Tibial nerve (tissue), 4 donors: ENCODE measurements at places on chromosomes 7 and 10. TPM values are rescaled to one million over a fixed set of nuclear protein-coding genes. Genes with fewer than 3 reads are reported as not detected.
A peak's percentile ranks its signal among the peaks of the same experiment; 100 is the strongest.

Gene CEP55
- not detected for total RNA-seq

DNA sequence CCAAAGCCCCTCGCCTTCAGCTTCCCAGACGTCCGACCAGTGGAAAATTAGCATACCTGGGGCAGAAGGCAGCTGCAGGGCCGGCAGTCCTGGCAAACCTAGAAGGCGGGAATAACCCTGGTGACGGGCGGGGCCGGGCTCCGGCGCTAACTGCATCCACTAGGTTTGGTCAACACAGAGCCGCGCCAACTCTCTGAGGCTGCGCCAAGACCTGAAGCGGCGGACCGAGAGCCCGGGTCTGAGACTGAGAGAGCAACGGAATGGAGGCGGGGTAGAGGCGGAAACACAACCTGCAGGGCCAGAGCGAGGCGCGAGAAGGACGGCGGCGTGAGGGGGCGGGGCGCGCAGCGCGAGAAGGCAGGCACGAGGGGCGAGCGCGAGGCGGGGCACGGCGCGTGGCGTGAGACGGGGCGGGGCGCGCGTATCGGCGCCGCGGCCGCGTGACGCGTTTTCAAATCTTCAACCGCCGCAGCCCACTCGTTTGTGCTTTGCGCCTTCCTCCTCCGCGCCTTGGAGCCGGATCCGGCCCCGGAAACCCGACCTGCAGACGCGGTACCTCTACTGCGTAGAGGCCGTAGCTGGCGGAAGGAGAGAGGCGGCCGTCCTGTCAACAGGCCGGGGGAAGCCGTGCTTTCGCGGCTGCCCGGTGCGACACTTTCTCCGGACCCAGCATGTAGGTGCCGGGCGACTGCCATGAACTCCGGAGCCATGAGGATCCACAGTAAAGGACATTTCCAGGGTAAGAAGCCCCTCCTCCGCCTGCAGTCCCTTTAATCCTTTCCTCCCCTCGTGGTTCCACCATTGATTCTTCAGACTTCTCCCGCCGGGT, at the start of the genes DBF4 and SLC25A40:
TSS of gene DBF4 (plus strand) at position 454 of the 829 bp plus-strand sequence. CDS start at position 694, 240 bp downstream.
TSS of gene SLC25A40 (minus strand) at position 321 of the 829 bp plus-strand sequence. CDS start 17,633 bp downstream, outside the sequence.
- H3K27me3 ChIP-seq, result no peaks in the 10 kb centered on the region
- peak within 1 kb of the TSS; percentile 85 for H3K27ac ChIP-seq
- DNase-seq, result peak; percentile 84
- H3K4me3 ChIP-seq, result peak within 1 kb of the TSS; percentile 60

DNA sequence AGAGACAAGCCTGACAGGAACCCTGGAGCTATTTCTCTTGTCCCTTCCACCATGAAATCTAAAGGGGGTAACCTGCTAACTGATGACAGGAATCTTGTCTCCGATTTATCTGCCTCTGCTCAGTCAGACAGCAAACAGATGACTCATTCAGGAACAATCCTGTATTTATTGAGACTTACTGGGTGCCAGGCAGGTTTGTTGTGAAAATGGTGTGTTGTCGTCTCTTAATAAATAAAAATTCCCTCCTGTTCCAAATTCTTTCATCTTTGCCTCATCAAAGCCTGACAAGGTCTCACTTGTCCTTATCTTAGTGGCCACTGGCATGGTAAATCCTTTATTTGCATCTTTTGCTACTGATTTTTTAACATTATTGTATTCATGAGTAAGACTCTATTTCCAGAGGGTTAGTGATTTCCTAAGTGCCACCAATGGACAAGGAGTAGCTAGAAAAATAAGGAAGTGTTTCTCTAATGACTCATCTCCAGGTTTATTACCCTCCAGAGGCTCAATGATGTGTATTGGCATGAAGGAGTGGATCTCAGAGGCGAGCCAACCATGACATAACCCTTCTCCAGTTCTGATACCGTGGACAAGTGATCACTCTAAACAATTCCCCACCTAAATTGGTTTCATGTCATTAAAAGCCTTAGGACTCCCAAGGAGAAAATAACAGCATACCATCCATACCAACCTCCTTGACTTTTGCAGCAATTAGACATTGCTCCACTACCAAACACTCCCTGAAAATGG, 724.0 kb downstream of the GRID1 start:
- peak overlapping the region; percentile 32 for H3K27ac ChIP-seq
- no peaks in the 10 kb centered on the region for H3K27me3 ChIP-seq
- DNase-seq, result peak; percentile 73
- no peaks in the 10 kb centered on the region for H3K4me1 ChIP-seq

DNA sequence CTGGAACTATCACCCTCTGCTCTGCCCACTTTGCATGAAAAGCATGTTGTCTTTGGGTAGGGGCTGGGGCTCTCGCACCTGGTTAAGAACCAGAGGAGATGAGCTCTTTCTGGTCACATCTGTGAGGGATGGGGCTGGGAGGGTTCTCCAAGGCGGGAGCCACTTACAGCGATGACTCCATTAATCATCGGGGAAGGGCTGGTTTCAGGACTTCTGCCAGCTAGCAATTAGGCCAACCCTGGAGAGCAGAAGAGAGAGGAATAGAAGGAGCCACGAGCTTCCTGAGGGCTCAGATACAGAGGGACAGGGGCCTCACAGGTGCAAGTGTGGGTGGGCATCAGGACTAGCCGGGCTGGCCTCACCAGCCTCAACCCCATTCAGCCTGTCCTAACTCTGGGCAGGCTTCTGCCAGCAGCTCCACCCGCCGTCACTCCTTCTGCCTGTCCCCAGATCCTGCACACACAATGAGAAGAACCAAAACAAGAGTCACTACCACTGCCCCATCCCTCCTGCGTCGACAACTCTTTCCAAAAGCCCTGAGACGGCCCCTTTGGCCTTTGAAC, 8.4 kb downstream of the AQP1 start:
- no peak overlapping the region for H3K4me3 ChIP-seq
- DNase-seq, result peak; percentile 8
- no peaks in the 10 kb centered on the region for H3K4me1 ChIP-seq
- H3K36me3 ChIP-seq, result no peaks in the 10 kb centered on the region
- no peak overlapping the region for H3K27ac ChIP-seq

GRCh38 chr10:21281765-21282484, 243.6 kb downstream of the SKIDA1 start:
- H3K27ac ChIP-seq, result no peak overlapping the region
- DNase-seq, result no peak
- no peaks in the 10 kb centered on the region for H3K27me3 ChIP-seq
- no peak overlapping the region for H3K4me3 ChIP-seq
- H3K36me3 ChIP-seq, result no peaks in the 10 kb centered on the region
- H3K4me1 ChIP-seq, result no peaks in the 10 kb centered on the region

Gene LRRC17
- total RNA-seq, result 1.7 TPM

GRCh38 chr10:132788831-132789219, 2.9 kb upstream of the NKX6-2 start:
- peaks cover 6% of the 10 kb centered on the region for H3K36me3 ChIP-seq
- peaks cover 76% of the 10 kb centered on the region for H3K27me3 ChIP-seq
- DNase-seq, result no peak
- no peak overlapping the region for H3K4me3 ChIP-seq
- peaks cover 22% of the 10 kb centered on the region for H3K4me1 ChIP-seq

DNA sequence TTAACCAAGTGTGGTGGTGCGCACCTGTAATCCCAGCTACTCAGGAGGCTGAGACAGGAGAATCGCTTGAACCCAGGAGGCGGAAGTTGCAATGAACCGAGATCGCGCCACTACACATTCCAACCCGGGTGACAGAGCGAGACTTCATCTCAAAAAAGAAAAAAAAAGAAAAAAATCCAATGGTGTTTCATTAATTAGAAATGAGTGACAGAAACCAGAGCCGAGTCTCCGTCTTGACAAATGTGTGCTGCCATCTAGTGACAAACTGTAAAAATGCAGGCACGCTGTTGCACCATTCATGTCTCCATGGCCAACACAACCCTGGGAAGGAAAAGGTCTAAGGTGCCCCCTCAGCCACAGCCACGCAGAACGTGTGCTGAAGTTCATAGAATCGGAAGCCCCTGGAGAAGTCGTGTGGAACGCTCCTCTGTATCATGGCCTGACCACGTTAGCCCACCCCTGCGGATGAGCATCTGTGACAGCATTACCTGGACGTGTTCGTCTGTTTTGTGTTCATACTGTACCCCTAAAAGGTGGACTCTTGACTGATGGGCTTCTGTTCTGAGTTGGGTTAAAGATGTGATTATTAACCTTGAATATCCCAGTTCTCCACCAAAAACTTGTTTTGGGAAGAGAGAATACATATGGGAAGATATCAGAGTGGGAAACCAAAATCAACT, 94.9 kb downstream of the LYZL2 start:
- no peak overlapping the region for H3K4me3 ChIP-seq
- no peaks in the 10 kb centered on the region for H3K4me1 ChIP-seq
- DNase-seq, result peak; percentile 76
- H3K27me3 ChIP-seq, result no peaks in the 10 kb centered on the region
